ENCODE measurements at places on chromosomes 1 and 21. TPM values are rescaled to one million over a fixed set of nuclear protein-coding genes. Genes with fewer than 3 reads are reported as not detected.

Gene IFI44L
- 13.6 TPM for polyA plus RNA-seq

- DNase-seq, result no peak
Observed at GRCh38 chr21:14763695-14764064, 217.6 kb upstream of the SAMSN1 start.

GRCh38 chr1:44290250-44291094 is 64.6 kb downstream of the ERI3 start:
- no peak for DNase-seq

DNA sequence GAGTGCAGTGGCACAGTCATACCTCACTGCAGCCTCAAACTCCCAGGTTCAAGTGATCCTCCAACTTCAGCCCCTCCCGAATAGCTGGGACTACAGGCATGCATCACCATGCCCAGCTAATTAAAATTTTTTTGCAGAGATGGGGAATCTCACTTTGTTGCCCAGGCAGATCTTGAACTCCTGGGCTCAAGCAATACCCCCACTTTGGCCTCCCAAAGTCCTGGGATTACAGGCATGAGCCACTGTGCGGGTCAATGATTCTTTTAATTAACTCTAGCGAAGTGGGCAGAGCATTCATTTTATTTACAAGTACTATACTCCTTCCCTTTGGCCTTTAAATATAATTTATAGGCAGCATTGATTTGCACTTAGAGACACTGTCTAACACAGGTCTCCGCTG is 2.5 kb upstream of the OTUD3 start:
- no peak for DNase-seq

- DNase-seq, result no peak
Observed at GRCh38 chr1:111988743-111989453, 570 bp downstream of the KCND3 start.

DNA sequence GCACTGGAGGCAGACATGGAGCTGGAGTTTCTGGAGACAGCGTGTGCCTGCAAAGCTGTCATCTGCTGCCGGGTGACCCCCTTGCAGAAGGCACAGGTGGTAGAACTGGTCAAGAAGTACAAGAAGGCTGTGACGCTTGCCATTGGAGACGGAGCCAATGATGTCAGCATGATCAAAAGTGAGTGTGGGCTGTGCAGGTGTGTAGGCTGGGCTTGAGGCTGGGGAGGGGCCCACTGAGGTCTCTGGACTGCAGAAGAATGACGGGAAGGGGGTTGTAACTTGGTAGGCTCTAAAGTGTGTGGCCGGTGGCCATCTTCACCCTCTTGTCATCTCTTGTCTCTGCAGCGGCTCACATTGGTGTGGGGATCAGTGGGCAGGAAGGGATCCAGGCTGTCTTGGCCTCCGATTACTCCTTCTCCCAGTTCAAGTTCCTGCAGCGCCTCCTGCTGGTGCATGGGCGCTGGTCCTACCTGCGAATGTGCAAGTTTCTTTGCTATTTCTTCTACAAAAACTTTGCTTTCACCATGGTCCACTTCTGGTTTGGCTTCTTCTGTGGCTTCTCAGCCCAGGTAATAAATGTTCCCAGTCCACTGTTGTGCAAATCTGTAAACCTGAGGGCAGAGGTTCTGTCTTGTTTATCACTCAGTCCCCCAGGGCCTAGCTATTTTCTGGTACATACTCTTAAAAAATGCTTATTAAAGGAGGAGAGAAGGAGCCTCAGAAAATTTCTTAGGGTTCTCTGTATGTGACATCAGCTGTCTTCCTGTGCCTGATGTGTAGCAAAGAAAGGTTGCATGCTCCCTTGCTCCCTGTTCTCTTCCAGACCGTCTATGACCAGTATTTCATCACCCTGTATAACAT is 19.9 kb downstream of the ATP8B2 start:
- peak; percentile 84 for DNase-seq
